ENCODE measurements at places on chromosomes 11 and 22. TPM values are rescaled to one million over a fixed set of nuclear protein-coding genes. Genes with fewer than 3 reads are reported as not detected.

The FREY1 gene
- not detected for total RNA-seq

DNA sequence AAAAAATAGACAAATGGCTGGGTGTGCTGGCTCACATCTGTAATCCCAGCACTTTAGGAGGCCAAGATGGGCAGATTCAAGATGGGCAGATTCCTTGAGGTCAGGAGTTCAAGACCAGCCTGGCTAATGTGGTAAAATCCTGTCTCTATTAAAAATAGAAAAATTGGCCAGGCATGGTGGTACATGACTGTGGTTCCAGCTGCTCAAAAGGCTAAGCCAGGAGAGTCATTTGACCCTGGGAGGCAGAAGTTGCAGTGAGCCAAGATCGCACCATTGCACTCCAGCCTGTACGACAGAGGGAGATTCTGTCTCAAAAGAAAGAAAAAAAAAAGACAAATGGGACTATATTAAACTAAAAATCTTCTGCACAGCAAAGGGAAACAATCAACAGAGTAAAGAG is 55.4 kb downstream of the USP35 start:
- no peaks in the 10 kb centered on the region for H3K27me3 ChIP-seq
- DNase-seq, result no peak
- no peaks in the 10 kb centered on the region for H3K36me3 ChIP-seq
- no peaks in the 10 kb centered on the region for H3K4me1 ChIP-seq
- H3K4me3 ChIP-seq, result no peak overlapping the region

DNA sequence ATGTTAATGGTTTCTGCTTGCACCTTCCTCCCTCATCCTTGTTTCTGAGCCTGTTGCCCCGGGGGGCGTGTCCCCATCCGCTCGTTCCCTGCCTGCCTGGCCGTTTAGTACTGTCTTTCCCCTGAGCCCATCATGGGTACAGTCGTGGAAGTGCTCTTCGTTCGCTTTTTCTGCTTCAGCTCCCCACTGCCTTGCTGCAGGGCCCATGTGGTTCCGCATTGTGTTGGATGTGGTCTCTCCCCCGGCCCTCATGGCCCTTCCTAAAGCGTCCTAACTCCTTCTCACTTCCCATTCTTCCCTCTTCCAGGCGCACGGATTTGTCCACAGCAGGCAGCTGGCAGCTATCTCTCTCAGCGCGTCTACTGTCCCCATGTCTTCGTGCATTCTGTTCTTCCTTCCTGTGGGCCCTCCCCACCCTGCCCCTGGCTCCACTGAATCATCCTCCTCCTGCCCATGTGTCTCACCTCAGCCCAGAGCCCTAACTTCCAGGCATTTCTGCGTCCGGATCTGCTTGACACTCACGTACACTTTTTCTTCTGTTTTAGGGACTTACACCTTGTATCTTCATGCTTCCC is 98.1 kb downstream of the ZBTB16 start:
- no peak for DNase-seq
- peak overlapping the region; percentile 93 for H3K27ac ChIP-seq

- H3K4me3 ChIP-seq, result no peak overlapping the region
- no peaks in the 10 kb centered on the region for H3K27me3 ChIP-seq
- DNase-seq, result no peak
- peaks cover 39% of the 10 kb centered on the region for H3K36me3 ChIP-seq
- peaks cover 69% of the 10 kb centered on the region for H3K4me1 ChIP-seq
Measured at GRCh38 chr11:83174008-83174407, 17.1 kb downstream of the PCF11 start.

All from heart right ventricle (tissue), 16 donors.